ENCODE measurements at places on chromosomes 5 and 9. TPM values are rescaled to one million over a fixed set of nuclear protein-coding genes. Genes with fewer than 3 reads are reported as not detected.

GRCh38 chr9:136644343-136644592 lies 18.4 kb upstream of the EGFL7 start:
- no peaks in the 10 kb centered on the region for H3K4me1 ChIP-seq
- no peak overlapping the region for H3K4me3 ChIP-seq
- no peaks in the 10 kb centered on the region for H3K36me3 ChIP-seq
- H3K27me3 ChIP-seq = peaks cover 19% of the 10 kb centered on the region
- H3K27ac ChIP-seq = no peak overlapping the region
- peak; percentile 67 for DNase-seq

The SPINK4 gene
- not detected for total RNA-seq

The BTNL3 gene
- not detected for total RNA-seq

- no peak overlapping the region for H3K27ac ChIP-seq
- peaks cover 16% of the 10 kb centered on the region for H3K4me1 ChIP-seq
- peak; percentile 38 for DNase-seq
- H3K27me3 ChIP-seq = no peaks in the 10 kb centered on the region
- H3K4me3 ChIP-seq = no peak overlapping the region
Observed at GRCh38 chr5:143435210-143435657, 31.7 kb upstream of the NR3C1 start.

GRCh38 chr5:100691548-100691947 lies 156.4 kb downstream of the FAM174A start:
- peaks cover 7% of the 10 kb centered on the region for H3K4me1 ChIP-seq
- DNase-seq = no peak
- no peak overlapping the region for H3K27ac ChIP-seq

DNA sequence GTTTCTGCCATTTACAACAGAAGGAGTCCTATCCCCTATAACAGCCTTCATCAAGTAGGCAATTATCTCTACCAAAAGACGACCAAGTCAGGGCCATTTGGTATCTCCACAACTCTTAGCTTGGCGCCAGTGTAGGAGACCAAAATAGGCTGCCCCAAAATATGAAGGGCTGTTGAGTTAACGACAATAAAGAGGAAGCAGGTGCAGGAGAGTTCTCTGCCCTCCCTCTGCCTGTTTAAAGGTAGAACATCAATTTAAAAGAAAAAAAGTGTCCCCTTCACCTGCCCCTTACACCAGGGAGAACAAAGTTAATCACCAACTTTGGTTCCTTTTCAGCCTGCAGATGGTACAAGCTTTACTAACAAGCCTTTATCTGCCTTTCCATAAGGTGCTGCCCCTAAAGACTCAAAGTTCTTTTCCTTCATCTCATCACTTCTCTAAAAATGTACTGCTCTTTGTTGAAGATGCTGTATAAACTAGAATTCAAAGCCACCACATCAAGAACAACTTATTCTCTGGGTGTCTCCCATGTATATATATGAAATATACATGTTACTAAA lies 33.3 kb downstream of the PPP1R2B start:
- H3K4me3 ChIP-seq = no peak overlapping the region
- no peak for DNase-seq
- H3K4me1 ChIP-seq = peaks cover 11% of the 10 kb centered on the region

DNA sequence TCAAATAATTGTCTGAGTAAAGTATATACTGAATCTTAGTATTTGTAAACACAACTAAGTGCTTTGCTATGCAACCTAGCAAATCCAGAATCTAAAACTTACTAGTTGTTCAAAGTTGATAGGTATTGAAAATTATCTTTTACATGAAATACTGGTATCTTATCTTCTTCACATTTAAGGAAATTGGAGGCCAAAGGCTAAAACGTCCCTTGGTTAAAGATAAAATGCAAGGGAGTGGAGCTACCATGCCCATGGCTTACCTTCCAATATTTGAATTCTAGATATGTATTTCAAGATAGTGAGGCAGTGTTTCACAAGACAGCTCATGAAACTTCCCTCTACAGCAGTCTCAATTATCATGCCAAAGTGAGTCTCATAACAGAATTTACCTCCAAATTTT lies 373.5 kb downstream of the KIAA0825 start:
- no peak overlapping the region for H3K27ac ChIP-seq
- peaks cover 25% of the 10 kb centered on the region for H3K4me1 ChIP-seq
- no peak for DNase-seq
- H3K36me3 ChIP-seq = no peaks in the 10 kb centered on the region
- no peak overlapping the region for H3K4me3 ChIP-seq

The GFRA3 gene
- not detected for total RNA-seq

The BASP1 gene
- 84.5 TPM for total RNA-seq

DNA sequence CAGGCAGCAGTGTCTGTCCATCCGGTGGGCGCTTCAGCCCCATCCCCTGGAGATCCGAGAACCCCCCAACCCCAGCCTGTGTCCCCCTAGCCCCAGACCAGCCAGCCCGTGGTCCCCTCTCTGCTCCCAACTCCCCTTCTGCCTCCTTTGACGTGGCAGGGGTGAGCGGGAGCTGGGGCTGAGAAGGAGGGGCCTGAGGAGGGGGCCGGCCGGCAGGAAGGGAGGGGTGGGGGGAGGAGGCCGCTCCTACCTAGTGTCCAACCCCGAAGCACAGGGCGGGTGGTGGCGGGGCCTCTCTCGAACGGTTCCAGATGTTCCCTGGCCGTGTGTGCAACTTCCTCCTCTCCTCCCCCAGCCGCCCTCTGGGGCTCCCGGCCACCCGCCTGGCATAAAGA lies 31.0 kb downstream of the GOLGA2 start:
- no peaks in the 10 kb centered on the region for H3K27me3 ChIP-seq
- no peaks in the 10 kb centered on the region for H3K4me1 ChIP-seq
- no peak for DNase-seq
- no peaks in the 10 kb centered on the region for H3K36me3 ChIP-seq
- no peak overlapping the region for H3K4me3 ChIP-seq

DNA sequence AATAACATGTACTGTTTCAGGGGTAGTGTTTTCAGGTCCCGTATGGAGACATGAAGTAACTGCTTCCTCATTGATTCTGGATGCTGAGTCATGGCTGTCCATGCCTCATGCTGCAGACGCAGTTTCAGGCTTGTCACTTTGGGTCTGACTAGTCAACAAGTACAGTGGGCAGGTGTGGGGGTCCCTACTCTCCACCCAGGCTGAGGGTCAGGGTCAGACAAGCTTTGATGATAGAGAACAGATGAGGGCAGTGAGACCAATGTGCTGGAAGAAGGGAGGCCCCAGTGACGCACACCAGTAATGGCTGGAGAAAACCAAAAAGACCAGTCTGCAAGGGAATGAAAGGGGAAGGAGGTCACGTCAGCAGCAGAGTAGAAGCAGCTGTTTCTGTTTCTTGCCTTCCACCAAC lies 80.0 kb upstream of the NFIL3 start:
- H3K36me3 ChIP-seq = no peaks in the 10 kb centered on the region
- no peak overlapping the region for H3K4me3 ChIP-seq
- peak; percentile 5 for DNase-seq
- H3K27ac ChIP-seq = no peak overlapping the region
- H3K27me3 ChIP-seq = no peaks in the 10 kb centered on the region
- peaks cover 16% of the 10 kb centered on the region for H3K4me1 ChIP-seq

GRCh38 chr9:94874316-94874715 lies 147.8 kb downstream of the AOPEP start:
- H3K27me3 ChIP-seq = no peaks in the 10 kb centered on the region
- peaks cover 34% of the 10 kb centered on the region for H3K4me1 ChIP-seq
- H3K36me3 ChIP-seq = peaks cover 5% of the 10 kb centered on the region
- H3K4me3 ChIP-seq = no peak overlapping the region

The PHF24 gene
- total RNA-seq = not detected

GRCh38 chr5:149694007-149694406 lies 36.1 kb upstream of the PPARGC1B start:
- no peak overlapping the region for H3K4me3 ChIP-seq
- peaks cover 5% of the 10 kb centered on the region for H3K36me3 ChIP-seq
- peaks cover 86% of the 10 kb centered on the region for H3K27me3 ChIP-seq
- DNase-seq = peak; percentile 55
- H3K4me1 ChIP-seq = peaks cover 12% of the 10 kb centered on the region
- H3K27ac ChIP-seq = no peak overlapping the region

DNA sequence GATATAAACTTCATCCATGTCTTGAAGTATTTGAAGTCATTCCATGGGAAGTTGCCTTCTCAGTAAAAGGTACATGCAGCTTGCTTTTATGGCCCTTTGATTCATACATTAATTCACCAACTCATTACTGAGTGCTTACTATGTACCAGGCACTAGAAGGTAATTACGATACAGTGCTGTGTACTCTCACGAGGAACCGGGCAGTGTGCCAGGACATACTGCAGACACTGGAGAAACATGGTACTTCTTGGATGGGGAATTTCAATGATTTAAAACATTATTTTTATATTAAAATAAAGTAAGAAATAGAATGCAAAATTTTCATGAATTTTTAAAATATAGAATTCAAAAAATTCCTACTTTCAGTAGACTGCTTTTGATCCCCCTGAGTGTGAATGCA lies 71.4 kb upstream of the WDR41 start:
- DNase-seq = no peak
- H3K4me1 ChIP-seq = no peaks in the 10 kb centered on the region
- H3K36me3 ChIP-seq = no peaks in the 10 kb centered on the region
- H3K27ac ChIP-seq = no peak overlapping the region
- no peak overlapping the region for H3K4me3 ChIP-seq
- H3K27me3 ChIP-seq = no peaks in the 10 kb centered on the region

The IFNE gene
- total RNA-seq = 2.4 TPM
